Left cardiac atrium (tissue), 4 donors: ENCODE measurements at places on chromosomes 6 and 20. TPM values are rescaled to one million over a fixed set of nuclear protein-coding genes. Genes with fewer than 3 reads are reported as not detected.
A peak's percentile ranks its signal among the peaks of the same experiment; 100 is the strongest.

DNA sequence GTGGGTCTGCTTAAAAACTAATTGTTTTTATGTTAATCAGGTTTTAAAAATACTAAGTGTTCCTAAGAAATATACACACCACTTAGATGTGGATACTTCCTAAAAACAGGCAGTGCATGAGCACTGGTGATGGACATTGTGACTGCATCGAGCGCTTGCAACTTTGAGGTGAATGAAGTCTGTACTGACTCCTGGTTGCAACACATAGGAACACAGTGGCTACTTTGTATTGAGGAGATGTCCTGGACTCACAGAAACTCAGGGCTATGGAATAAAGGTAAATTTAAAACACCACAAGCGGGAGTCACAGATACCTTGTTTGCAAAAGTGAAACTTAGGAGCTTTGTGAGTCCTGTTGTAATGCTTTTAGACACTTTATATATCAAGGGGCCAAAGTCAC, 55.6 kb upstream of the POLR1H start:
- DNase-seq: no peak

- no peak for DNase-seq
These were observed 89.2 kb downstream of the SLC22A23 start for GRCh38 chr6:3367630-3368029.

- no peak for DNase-seq
These were observed 736.9 kb upstream of the MARCKS start for GRCh38 chr6:113120224-113120581.

DNA sequence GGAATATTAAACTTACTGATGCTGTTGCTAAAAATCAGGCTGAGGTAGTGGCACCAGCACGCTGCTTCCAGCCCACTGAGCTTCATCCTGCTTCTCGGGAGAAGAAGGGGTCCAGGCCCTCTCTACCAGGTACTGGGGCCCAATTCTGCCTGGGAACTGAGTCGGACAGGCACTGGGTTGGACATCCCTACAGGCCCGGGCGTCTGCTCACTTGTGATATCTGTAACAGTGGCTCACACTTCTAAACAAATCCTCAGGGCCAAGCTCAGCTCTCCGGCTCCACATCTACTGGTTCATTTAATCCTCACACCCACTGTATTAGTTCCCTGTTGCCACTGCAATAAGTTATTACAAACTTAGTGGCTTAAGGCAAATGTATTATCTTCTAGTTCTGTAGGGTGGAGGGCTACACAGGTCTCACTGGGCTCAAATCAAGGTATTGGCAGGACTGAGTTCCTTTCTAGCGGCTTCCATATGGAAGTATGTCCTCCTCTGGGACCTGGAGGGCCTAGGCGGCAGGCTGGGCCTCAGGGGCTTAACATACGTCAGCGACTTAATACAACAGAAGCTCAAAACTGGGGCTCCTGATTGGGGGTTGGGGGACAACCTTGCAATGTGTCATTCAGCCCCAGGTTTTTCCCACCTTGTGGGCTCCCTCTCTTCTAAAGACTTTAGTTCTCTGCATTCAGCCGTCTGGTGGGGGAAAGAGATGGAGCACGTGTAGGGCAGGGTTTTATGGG, 1.6 kb upstream of the KCNK15 start:
- DNase-seq: no peak

GRCh38 chr6:125421836-125422235, 120.1 kb upstream of the HDDC2 start:
- peak; percentile 44 for DNase-seq

DNA sequence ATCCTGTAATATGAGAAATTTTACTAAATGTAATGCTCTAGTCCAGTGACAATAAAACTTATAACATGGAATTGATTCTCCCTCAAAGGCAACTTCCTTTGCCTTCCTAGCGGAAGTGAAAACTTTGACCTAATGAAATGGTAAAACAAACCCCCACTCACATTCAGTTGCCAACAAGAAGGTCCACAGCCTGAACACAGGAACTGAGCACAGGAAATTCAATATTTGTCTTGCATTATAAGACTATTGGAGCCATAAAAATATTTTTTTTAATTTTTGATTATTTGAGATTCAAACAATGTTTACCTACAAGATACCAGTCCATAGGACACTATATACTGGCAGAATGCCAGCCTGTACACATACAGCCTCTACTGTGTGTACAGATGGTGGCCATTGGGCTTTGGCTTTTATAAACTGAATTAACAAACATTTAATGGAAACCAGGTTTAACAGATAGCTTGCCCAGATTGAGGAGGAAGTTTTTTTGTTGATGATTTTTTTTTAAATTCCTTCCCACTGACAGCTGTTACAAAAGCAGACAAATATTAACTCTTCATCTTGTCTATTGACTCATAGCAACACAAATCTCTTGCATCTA, 481.5 kb upstream of the JAG1 start:
- DNase-seq: no peak

- peak; percentile 80 for DNase-seq
These were observed 38.2 kb downstream of the SHLD1 start for GRCh38 chr20:5788385-5788895.

DNA sequence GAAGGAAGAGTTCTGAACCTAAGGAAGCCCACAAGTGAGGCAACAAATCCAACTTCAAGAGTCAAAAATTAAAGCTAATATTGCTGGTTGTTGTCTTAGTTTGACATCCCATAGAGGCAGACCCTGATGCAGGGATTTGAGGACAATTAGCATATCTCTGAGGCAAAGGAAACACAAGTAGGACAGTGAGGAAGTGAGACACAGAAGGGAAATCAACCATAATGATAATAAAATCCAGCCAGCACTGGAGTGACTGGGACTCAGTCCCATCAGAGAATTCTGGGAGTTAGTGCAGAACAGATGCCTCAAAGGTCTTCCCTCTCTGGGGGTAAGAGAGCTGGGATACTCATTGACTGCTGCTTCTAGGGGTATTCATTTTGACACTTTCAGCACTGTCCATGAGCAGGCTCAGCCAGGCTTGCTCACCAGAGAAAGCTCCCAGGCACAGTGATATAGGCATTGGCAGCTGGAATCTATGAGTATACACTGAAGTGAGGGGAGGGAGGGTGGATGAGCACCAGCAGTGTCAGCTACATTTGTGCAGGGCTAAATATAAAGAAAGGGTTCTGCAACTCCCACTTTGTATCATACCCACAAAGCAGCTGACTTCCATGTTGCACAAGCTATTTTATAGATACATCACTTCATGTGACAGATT, 43.4 kb upstream of the SPTLC3 start:
- DNase-seq: no peak

- DNase-seq: no peak
These were observed 8.4 kb downstream of the SF3B5 start for GRCh38 chr6:144086959-144087358.

- no peak for DNase-seq
These were observed 105.0 kb downstream of the SASH1 start for GRCh38 chr6:148447521-148448230.

DNA sequence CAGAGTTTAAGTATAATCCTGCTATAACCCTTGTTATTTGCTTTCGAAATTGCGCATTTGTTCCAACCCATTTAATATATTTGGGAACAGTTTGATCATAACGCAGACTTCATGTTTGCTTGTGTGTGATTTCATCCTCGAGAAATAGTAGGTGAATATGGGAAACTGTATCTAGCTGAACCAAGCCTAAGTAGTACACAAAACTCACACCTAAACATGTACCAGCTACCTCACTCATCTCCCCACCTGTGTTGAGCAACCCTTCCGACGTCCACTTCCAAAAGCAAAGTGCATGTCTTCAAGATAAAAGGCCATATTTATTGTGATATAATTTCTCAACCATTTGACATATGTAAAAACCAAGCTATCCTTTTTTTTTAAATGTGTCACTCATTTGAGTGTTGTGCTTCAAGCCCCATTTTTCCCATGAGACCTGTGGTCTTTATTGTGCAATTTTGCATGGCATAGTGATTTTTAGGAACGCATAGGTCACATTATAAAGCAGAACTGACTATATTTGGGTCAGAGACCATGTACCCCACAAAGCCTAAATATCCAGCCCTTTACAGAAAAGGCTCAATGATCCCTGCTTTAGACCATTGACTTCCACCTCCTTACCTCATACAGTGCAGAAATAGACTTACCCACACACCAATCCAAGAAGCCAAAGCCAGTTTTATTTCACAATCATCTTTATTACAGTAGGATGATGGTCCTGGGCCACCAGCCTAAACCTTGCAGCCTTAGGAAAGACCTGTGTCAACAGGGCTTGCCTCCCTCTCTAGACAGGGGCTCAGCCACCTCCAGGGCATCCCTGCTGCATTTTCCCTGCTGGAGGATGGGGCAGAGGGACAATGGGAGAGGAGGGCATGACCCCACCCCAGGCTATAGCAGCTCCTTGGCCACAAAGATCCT, 7.1 kb downstream of the CCND3 start:
- DNase-seq: no peak

DNA sequence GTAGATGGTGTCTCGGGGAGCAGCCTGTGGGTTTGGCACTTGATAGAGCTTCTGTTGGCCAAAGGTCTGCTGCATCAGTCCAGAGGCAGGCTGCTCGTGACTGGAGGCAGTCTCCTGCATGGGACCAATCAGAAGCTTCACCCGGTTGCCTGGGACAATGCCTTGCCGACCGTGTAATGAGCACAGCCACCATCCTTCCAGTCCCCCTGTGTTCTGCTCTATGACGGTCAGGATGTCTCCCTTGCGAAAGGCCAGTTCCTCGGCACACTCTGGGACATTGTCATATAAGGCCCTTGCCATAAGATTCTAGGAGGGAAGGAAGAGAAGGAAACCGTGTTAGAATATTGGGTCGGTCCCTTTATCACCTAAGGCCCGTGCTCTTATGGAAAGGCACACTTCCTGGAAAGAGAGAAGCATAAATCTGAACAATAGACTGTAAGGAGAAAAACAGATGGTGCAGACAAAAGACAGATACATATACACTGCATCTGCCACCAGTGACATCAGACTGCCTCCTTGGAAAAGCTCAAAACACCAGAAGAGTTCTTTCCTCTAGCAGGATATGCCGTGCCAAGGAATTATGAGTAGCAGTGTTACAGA, 18.9 kb downstream of the NEDD9 start:
- no peak for DNase-seq

GRCh38 chr6:56708810-56709597, 66.3 kb upstream of the DST start:
- no peak for DNase-seq

DNA sequence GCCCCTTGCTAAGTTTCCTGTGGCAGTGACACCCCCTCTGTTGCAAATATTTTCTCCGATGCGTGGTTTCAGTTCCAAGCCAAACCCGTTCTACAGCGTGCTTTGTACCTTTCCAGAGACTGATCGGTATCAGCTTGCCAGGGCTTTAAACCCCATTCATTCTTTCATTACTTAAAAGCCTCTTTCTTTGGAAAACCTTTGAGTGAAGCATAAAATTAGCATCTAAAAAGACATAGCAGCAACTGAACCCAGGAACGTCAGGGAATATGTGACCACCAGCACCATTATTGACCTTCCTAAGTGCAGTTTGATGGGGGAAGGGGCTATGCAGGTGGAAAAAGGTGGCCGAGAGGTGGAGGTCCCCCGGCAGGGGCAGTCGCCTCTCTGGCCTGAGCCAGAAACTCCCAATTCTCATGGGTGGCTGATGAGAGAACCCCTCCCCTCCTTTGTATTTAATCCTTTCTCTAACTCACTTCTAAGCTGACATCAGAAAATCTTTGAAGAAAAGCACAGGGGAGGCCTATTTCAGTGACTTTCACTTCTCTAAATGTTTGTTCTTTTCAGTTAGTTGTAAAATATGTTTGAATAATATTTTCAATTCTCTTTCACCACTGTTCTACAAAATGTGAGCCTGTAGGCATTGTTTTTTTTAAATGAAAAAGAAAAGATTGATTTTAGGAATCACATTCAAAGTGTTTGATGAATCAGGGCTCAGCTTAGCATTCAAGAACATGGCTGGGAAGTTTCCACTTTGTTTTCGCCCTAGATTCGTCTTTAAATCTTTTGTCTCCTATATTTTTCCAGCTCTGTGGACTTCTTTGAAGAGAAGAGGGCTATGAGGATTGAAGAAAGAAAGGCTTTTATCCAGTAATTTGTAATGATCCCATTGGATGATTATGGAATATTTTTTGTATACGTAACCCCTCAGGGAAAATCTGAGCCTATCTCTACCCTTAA, 89.2 kb downstream of the RSPH3 start:
- DNase-seq: no peak

GRCh38 chr20:14707026-14707680, 369.7 kb upstream of the FLRT3 start:
- DNase-seq: no peak

DNA sequence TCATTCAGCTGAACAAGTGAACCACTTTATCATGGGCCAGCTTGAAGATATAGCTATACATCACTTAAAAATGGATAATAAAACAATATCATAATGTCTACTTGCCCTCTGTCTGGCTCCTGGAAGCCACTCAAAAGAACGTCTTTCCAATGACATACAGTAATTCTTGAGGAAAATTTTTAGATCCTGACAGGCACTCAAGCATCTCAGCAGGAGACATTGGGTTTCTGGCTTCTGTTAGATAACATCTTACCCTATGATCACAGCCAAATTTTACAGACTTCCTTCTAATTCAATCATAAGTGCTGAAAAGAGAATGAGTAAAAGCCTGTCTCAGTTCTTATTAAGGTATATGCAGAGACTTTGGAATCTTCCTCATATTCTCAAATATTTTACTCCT, 330 bp downstream of the CGA start:
- DNase-seq: no peak

- DNase-seq: no peak
These were observed 43.3 kb downstream of the TP53INP2 start for GRCh38 chr20:34747479-34747878.

DNA sequence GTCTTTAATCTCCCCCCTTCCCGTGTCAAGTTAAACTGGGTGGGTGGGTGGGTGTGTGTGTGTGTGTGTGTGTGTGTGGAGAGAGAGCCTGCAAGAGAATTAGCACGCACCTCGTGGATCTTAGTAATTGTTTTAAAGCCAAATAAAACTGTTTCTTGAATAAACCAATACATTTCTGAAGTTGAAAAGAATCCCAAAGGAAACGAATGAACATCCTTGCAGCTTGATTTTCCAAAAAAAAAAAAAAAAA, 381 bp upstream of the BICRAL start:
- no peak for DNase-seq

BPIFB2 gene
- total RNA-seq: not detected

CTAGE9 gene
- total RNA-seq: not detected

PPARD gene
- 14.1 TPM for total RNA-seq

ELOVL2 gene
- 2.3 TPM for total RNA-seq

OGFRL1 gene
- total RNA-seq: 13.1 TPM

GLP1R gene
- total RNA-seq: 10.3 TPM

PRSS35 gene
- 0.94 TPM for total RNA-seq

SLC22A2 gene
- total RNA-seq: not detected

ARMH2 gene
- total RNA-seq: not detected

PNLDC1 gene
- total RNA-seq: not detected

IL17F gene
- not detected for total RNA-seq

TINAG gene
- 0.12 TPM for total RNA-seq

MOG gene
- total RNA-seq: 1.7 TPM

SRMS gene
- not detected for total RNA-seq

LIN28B gene
- not detected for total RNA-seq
